Body of pancreas (tissue), 4 donors: ENCODE measurements at places on chromosomes 12 and 14. TPM values are rescaled to one million over a fixed set of nuclear protein-coding genes. Genes with fewer than 3 reads are reported as not detected.

DNA sequence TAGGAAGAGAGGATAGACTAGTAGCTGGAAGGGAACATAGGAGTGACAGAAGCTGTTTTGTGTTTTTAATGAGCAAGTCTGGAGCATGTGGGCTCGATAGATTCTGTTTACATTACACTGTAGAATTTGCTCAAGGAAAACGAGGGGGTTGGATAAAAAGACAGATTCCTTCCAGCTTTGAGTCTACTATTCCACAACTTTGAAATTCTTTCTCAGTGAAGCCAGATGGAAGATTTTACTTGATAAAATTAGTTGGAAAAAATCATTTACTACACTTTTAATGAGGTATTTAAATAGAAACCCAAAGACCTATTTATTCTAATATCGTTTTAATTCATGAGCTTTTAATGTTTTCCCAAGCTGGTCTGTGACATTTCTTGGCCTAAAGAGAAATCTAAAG, 19.5 kb upstream of the EPS8 start:
- no peak for DNase-seq

GRCh38 chr12:13133886-13134285, 30.4 kb upstream of the GSG1 start:
- no peak for DNase-seq

- DNase-seq = no peak
Measured at GRCh38 chr14:43651185-43651787, 855.8 kb downstream of the FSCB start.

GRCh38 chr12:56677680-56678079, 10.4 kb downstream of the PTGES3 start:
- DNase-seq = no peak

- DNase-seq = no peak
Measured at GRCh38 chr12:8501720-8502119, 11.6 kb upstream of the CLEC4D start.

GRCh38 chr14:82182646-82183045, 649.0 kb upstream of the SEL1L start:
- DNase-seq = no peak

Gene CSRP2
- total RNA-seq = 19.7 TPM

Gene RASSF8
- 19.1 TPM for total RNA-seq

Gene GNPNAT1
- total RNA-seq = 9.6 TPM

Gene WNT5B
- total RNA-seq = not detected
